ENCODE measurements at places on chromosomes 5 and 9.

GRCh38 chr5:170353961-170354360, 35.2 kb downstream of the KCNMB1 start:
- no peak for DNase-seq

DNA sequence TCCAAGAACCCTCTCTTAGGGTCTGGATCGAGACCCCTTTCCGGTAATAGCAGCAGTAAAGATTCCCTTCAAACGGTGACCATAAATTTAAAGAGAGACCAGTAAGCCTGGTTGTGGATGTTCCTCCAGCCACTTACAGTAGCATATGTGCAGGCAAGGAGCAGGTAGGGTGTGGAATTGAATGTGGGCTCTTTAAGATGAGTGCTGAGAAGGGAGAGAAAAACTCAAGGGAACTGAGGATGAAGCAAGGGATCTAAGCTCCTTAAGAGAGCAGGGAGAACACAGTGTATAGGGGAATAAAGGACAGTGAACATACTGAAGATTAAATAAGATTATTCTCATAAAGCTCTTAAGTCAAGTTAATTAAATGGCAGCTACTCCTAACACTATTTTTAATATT, 51.3 kb downstream of the DPYSL3 start:
- DNase-seq, result no peak

DNA sequence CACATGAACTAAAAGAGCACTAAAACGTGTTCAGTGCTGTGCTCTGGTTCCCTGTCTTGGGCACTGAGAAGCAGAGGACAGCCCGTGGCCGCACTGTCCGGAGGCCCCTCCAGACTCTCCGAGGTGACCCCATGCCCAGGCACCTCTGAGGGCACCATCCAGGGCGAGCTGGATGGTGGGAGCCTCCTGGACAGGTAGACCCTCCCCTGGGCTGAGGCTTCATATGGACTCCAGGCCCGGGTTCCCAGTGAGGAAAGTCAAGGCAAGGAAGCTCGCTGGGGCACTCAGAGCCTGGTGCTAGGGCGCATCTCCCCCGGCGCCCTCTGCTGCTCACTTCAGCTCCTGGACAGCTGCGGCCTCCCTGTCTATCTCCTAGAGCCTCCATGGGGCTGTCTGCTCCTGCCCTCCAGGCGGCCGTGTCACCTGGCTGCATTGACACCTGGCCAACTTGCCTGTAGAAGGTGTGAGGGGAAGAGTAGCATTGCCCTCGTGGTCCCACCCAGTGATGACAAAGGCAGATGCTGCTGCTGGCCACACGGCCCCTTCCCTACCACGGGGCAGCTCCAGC, 178.2 kb upstream of the IRX1 start:
- DNase-seq, result no peak

GRCh38 chr9:14511452-14511851, 181.8 kb downstream of the ZDHHC21 start:
- no peak for DNase-seq

- no peak for DNase-seq
Measured at GRCh38 chr5:142871363-142872193, 101.4 kb downstream of the ARHGAP26 start.

- no peak for DNase-seq
Measured at GRCh38 chr5:143499480-143500114, 96.1 kb upstream of the NR3C1 start.

- DNase-seq, result no peak
Measured at GRCh38 chr9:72315510-72316311, 49.3 kb downstream of the ZFAND5 start.

- DNase-seq, result no peak
Measured at GRCh38 chr5:22889720-22890119, 36.6 kb upstream of the CDH12 start.

- DNase-seq, result no peak
Measured at GRCh38 chr5:176492431-176492830, 44.2 kb downstream of the FAF2 start.

GRCh38 chr5:16737620-16738364, 121.0 kb upstream of the RETREG1 start:
- DNase-seq, result no peak

- DNase-seq, result no peak
Measured at GRCh38 chr9:2198956-2199635, 183.9 kb downstream of the SMARCA2 start.

- DNase-seq, result no peak
Measured at GRCh38 chr9:90770182-90770738, 31.4 kb upstream of the SYK start.

- no peak for DNase-seq
Measured at GRCh38 chr9:123787416-123787815, 142.5 kb downstream of the DENND1A start.

- DNase-seq, result no peak
Measured at GRCh38 chr9:1962122-1962521, 53.0 kb upstream of the SMARCA2 start.

- no peak for DNase-seq
Measured at GRCh38 chr5:146475906-146476305, 28.8 kb downstream of the TCERG1 start.

DNA sequence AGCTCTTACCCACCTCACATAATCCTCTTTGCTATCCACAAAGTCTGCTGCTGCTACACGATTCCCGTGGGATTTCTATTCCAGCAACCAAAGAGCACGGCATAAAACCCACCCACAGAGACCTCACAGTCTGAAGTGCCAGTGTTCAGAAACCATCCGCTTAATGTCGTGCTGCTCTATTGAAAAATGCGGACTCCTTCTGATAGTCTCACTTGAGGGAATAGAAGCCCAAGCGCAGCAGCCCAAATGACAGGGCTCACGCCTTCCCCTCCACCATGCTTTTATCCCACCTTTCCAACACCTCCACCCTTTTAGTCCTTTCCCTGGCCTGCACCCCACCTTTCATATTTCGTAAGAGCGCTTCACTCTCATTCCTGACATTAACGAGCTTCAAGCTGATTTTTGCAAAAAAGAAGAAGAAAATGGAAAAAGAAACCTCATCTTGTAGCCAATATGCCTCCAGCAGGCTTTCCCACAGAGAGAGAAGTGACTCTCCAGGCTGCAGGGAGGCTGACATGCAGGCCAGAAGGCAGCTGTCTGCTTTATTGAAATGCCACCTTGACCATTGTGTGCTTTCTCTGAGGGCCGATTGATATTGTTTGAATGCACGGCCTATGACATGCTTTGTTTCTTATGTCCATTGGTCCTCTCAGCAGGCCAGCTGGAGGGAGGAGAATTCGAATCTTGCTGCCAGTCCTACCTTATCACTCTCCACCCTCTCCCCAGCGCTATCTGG, 70.6 kb upstream of the PCSK1 start:
- DNase-seq, result no peak

- DNase-seq, result no peak
Measured at GRCh38 chr5:110346893-110347358, 379.5 kb downstream of the TMEM232 start.

DNA sequence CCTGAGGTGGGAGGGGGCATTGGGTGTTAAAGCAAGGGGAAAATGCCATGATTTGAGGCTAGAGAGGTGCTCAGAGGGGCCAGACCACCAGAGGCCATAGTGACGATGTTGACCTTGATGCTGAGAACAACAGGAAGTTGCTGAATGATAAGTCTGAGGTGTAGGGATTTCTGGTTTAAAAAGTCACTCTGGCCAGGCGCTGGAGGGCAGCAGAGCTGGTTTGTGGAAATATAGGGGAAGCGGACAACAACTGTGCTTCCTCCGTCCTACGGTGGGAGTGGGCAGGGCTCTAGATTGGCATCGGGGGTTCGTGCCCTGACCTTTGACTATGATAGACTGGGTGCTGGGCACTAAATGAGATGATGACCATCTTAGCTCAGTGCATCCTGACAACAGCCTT, 44.7 kb downstream of the STOM start:
- no peak for DNase-seq

DNA sequence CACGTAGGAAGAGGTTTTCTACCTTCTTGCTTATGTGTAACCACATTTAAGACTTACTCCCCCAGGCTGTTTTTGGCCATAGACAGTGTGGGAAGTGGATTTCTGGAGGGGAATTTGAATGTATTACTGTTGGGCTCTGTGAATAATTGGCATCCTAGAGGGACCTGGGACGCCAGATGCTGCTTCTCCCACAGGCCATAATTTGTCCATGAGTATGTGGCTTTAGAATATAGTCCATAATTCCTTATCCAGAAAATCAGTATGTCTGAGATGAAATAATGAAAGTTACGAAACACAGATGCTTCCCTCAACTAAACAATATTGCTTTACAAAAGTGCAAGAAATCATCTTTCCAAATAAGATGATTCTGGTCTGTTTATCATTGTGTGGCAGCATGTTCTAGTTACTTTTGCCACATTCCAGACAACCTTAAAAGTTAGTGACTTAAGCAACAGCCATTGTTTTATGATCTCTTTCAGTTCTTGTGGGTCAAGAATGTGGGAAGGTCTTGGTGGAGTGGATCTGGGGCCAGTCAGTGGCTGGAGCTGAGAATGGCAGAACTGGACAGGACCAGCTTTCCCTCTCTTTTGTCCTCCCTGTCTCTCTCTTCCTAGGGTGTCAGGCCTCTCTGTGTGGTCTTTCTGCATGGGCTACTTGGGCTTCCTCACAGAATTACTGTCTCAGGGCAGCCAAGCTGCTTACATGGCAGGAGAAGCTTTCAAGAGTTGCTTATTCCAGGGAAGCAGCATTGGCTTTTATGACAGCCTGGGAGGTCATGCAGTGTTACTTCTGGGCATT, 79.4 kb downstream of the FBXL7 start:
- DNase-seq, result no peak

DNA sequence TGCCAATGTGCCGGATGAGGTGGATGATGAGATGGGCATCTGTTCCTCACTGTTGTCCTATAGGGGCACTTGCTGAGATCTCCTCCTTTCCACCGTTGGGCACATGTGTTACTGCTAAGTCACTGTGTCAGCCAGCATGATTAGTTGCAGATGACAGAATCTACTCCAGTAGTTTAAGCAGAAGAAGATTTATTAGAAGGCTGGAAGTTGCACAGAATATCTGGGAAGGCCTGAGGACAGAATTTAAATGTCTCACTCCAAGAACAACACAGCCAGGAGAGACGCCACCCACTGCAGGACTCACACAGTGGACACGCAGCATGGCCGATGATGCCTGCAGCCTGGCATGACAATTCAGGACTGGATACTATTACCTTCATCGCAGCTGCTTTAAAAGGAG, 157.5 kb downstream of the NSG2 start:
- no peak for DNase-seq

DNA sequence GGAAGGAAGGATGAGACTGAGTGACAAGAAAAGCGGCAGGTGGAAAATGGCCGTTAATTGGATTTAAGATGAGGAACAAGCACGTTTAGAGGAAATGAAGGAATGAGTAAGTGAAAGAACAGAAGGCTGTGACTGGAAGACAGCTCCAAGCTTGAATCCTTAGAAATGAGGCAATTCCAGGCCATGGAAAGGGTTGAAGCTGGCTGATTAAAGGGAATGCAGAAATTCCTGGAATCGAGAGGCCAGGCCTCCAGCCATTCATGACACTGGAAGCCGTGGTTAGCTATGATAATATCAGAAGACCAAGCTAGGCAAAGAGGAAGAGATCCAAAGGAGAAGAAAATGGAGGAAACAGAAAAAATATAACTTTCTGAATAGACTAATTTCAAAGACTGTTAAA, 84.2 kb downstream of the ARL15 start:
- no peak for DNase-seq

- no peak for DNase-seq
Measured at GRCh38 chr9:85700330-85700729, 41.4 kb downstream of the AGTPBP1 start.

- no peak for DNase-seq
Measured at GRCh38 chr5:138468133-138468965, 3.1 kb downstream of the EGR1 start.

DNA sequence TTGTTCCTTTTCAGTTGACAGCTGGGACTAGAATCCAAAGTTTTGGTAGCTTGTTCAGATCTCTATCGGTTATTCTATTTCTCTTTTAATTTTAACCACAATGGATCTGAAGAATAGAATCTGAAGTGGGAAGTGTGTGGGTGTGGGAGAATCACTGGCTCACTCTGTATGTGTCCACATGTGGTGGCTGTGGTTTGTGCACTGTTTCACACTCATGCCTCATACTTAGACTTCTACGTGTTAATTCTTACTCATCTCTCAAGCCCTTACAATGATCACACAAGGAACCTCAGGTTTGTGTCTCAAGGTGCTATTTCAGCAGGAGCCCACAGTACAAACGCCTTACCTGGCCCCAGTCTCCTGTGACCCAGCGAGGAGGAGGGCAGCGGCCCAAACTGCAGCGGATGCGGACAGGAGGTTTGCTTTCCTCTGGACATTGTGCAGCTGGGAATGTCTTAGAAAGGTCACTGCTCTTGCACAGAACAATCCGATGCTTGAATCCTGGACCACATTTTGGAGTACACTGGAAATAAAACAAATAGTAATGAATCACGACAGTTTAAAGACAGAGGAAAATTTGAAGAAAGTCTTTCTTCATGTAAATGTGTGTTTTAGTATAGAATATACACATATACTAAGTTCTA, 309.1 kb downstream of the ADAMTS6 start:
- peak; percentile 45 for DNase-seq

DNA sequence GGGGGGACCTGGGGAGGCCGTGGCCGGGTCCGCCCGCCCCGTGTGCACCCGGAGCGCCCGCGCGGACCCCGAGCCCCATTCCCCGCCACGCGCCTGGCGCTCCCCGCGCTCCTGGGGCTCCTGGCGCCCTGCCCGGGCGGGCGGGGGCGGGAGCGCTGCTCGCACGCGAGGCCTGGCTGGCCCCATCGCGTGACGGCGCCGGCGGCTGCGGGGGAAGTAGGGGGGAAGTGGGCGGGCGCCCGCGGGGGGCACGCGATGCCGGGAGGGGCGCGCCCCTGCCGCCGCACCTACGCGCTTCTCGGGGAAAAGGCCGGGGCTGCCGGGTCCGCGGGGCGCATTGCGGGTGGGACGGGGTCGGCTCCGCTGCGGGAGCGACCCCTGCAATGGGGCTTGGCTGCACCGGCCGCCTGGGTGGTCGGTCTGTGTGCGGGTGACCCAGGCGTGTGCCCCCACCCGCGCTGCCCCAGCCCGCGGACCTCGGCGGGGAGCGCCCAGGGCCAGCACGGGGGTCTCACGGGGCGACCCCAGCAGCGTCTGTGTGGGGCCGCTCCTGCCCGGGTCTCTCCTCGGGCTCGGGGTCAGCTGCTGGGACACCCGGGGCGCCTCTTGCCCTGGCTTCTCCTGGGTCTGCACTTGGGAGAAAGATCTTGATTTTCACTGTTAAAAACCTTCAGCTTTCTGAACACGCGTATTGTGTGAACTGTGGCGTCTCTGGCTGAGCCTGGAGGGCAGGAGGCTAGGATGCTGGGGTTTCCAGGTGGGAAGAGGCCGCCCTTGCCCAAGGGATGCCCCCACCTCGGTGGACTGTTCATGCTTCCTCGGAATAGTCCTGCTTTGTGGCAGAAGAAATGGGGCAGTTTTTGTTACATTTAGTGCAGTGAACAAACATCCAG, 52.4 kb downstream of the AHRR start:
- DNase-seq, result peak; percentile 71

- no peak for DNase-seq
Measured at GRCh38 chr5:37730896-37731455, 108.9 kb downstream of the GDNF start.
